ENCODE measurements at places on chromosomes 11 and 22. TPM values are rescaled to one million over a fixed set of nuclear protein-coding genes. Genes with fewer than 3 reads are reported as not detected.

Gene BIRC3
- 51.8 TPM for total RNA-seq

Gene TMEM45B
- total RNA-seq = 0.07 TPM

Gene MTMR3
- total RNA-seq = 7.7 TPM

Gene TRIM29
- total RNA-seq = 20.8 TPM

Gene CEND1
- total RNA-seq = 2.1 TPM

Gene ELFN2
- 5.6 TPM for total RNA-seq

Gene OR4C3
- not detected for total RNA-seq

Gene FOSL1
- 107 TPM for total RNA-seq
